K562 (cell line): ENCODE measurements at places on chromosomes 7 and 10.

DNA sequence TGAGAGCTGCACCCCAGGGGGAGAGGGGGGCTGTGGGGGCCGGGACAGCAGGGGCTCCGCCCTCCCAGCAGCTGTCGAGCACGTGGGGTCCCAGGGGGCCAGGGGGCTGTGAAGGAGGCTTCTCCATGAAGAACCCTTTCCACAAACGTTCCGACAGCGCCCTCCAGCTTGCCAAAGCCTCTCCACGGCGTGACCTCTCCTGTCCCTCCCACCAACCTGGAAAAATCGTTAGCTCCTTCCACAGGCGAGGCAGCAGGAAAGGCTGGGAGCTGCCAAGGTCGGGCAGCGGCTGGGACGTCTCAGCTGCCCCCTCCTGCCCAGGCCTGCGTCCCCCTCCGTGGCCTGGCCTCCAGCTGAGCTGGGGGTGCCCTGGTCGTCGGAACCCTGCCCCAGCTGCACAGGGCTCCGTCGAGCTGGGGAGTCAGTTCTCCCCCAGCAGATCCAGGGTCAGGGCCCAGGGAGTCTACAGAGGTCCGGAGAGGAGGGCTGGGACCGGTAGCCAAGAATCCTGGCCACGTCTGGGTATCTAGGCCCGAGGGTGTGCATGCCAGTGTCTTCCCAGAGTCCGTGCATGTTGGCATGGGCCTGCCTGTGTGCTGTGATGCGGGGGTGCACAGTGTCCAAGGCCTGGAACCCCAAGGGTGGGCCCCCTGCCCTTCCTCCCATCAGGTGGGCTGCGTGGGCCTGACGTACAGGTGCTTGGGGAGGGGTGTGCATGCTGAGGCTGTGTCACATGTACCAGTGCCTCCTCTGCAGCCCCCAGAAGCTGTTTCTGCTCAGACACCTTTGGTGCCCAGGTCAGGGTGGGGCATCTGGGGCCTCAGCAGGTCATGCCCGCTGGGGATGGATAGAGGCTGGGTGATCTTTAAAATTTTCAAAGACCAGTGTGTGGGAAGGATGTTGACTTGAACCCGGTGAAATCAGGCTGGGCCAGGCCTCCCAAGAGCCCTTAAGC is 66.5 kb downstream of the UNCX start:
- DNase-seq: no peak

DNA sequence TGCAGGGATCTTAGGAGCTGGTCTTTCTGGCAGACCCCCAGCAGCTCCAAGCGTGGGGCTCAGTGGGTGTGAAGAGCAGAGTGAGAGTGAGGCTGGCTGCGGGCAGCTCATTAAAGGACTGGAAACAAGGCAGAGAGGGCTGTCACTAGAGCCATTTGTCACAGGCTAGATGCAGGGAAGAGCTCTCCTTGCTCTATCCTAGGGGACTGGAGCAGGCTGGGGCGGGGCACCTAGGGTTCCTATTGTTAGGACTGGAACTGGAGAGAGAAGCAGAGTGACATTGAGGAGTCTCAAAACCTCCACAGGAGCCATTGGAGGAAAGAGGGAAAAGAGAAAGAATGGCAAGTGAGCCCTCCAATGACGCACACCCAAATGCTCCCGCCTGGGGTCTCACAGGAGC is 772 bp upstream of the DDC start:
- no peak for DNase-seq

DNA sequence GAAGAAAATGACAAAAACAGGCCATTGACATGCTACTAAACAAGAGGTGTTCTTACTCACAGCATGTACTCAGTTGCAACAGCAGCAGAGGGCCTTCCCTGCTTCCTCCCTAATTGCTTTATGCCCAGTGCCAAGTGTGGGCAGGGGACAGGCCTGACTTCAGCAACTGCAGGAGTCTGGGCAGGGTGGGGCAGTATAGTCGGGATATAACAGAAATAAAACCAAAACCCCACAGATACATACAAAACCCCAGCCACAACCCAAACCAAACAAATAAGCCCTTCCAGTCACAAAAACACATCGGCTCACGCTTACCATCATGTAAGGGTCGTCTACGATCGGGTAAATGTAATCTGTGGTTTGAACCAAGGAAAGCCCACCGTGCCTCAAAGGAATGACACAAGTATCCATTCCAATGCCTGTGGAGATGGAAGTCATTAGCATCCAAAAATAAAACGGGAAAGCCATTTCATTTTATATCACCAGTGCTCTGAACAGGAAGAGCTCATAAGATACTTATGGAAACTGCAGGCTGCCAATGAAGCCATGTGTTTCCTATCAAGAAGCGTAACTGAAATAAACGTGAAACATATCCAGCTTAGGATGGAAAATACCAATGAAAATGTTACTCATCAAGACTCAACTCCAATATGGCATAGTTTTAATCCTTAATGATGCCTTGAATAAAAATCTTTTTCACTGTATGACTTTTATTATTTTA is 9.5 kb downstream of the SEPHS1 start:
- no peak for DNase-seq

GRCh38 chr7:8823486-8823885 is 390.1 kb downstream of the NXPH1 start:
- DNase-seq: no peak

GRCh38 chr10:129853562-129853903 is 110.5 kb downstream of the EBF3 start:
- DNase-seq: no peak

DNA sequence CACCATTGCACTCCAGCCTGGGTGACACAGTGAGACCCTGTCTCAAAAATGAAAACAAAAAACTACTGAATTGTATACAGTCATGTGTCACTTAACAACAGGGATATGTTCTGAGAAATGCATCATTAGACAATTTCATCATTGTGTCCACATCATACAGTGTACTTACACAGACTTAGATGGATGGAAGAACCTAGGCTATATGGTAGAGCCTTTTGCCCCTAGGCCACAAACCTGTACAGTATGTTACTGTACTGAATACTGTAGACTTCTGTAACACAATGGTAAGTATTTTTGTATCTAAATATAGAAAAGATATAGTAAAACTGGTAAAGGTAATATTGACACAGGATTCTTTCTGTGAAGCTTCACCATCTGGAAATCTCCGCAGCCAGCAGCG is 81.7 kb downstream of the KBTBD2 start:
- DNase-seq: no peak

- no peak for DNase-seq
Measured at GRCh38 chr7:39407137-39407536, 159.1 kb upstream of the YAE1 start.

- no peak for DNase-seq
Measured at GRCh38 chr7:134084488-134085144, 42.5 kb upstream of the LRGUK start.

DNA sequence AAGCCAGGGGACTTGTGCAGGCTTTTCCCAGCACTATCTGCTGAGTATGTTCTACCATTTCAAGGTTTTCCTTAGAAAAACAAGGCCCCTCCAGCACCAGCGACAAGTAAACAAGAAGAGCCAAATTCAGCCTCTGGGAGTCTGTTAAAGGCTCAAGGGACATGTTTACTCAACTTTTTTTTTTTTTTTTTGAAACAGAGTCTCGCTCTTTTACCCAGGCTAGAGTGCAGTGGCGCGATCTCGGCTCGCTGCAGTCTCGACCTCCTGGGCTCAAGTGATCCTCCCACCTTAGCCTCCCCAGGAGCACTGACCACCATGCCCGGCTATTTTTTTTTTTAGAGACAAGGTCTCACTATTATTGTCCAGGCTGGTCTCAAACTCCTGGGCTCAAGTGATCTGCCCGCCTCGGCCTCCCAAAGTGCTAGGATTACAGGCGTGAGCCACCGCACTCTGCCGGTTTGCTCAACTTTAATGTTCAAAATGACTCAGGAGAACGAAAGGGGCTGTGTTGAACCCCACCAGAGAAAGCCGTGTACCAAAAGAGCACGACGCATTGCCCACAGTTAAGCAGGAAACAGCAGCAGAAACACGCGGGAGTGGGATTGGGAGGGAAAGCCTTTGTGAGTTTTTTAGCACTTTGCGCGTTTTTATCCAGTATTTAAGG is 772 bp downstream of the PRDX3 start:
- no peak for DNase-seq

GRCh38 chr10:120543291-120543690 is 86.3 kb downstream of the PLPP4 start:
- DNase-seq: no peak

DNA sequence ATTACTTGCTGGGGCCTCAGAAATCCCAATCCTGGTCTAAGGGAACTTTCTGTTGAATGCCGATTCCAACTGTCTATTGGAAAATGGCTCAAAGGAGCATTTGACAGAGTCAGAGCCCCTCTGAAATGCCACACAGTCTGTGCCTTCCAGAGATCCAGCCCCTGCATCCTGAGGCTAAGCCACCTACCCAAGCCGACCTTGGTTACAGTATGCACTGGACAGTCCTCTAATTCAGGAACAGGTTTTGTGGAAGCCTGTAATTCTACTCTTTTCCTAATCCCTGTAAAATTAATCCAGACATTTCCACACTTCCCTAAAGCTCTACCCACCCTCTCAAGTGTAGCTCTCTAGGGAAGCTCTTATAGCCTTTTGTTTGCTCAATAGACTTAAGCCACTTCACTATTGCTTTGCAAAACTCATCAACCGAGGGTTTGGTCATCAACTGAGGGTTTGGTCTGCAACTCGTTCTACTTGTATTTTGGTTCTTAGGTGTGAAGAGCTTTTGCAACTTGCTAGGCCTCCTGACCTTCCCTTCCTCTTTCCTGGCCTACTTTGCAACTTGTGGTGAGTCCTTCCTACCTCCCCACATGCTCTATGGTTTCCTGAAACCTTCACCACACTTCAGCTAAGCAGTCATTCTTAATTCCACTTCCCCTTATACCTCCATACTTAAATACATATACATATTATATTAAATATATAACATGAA is 364.8 kb downstream of the SFMBT2 start:
- no peak for DNase-seq
